ENCODE measurements at places on chromosomes 12 and 14.

DNA sequence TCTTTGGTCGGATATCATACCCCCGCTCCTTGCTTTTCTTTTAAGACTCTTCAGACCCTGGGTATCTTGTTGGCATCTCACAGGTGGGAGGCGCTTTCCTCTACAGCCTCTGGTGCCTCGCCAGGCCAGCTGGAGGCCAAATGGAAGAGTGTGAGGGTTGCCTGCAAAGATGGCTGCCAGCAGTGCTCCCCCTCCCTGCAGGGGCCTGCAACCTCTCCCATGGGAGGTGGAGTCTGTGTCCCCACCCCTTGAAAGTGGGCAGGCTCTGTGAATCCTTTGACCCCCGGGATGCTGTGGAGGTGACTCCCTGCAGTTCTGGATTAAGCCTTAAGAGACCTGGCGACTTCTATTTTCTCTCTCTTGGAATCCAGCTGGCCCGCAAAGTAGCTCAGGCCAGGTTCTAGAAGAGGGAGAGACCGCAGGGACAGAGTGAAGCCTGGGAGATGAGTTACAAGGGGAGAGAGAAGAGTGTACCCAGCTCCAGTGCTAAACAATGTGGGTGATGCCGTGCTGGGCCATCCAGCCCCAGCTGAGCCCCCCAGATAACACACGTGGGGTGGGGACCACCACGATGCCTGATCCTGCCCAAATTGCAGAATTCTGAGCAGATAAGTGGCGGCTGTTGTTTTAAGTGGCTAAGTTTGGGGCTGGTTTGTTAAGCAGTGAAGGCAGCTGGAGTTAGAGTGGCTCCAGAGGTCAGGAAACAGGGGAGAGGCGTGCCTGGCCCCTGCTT, 37.9 kb upstream of the NCOR2 start:
- no peak for DNase-seq

DNA sequence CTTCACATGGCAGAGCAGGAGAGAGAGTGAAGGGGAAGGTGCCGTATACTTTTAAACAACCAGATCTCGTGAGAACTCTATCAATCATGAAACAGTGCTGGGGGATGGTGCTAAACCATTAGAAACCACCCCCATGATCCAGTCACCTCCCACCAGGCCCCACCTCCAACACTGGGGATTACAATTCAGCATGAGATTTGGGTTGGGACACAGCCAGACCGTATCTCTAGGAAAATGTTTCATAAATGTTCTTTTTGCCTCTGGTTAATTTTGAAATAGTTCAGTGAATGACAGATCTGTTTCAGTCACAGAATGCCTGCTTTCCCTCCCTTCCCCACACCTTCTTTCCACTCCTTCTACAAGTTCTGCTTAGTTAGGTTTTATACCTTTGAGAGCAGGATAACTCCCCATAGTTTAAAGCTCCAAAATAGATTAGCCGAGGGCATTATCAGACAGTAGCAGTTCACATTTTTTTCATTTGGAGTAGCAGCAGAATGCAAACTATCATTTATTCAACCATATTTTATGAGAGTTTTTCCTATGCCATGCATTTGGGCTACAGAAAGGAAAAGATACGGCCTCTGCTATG, 27.1 kb downstream of the PELI2 start:
- no peak for DNase-seq

- DNase-seq, result no peak
Measured at GRCh38 chr14:78022059-78022458, 148.1 kb upstream of the NRXN3 start.

- DNase-seq, result no peak
Measured at GRCh38 chr14:99028521-99028920, 243.5 kb downstream of the BCL11B start.

GRCh38 chr12:109773384-109774011, 59.7 kb downstream of the TRPV4 start:
- no peak for DNase-seq
